Left cardiac atrium (tissue), 4 donors: ENCODE measurements at places on chromosomes 11 and 22.
A peak's percentile ranks its signal among the peaks of the same experiment; 100 is the strongest.

GRCh38 chr22:21446128-21446826 is 20.9 kb upstream of the TMEM191C start:
- peak; percentile 17 for DNase-seq

DNA sequence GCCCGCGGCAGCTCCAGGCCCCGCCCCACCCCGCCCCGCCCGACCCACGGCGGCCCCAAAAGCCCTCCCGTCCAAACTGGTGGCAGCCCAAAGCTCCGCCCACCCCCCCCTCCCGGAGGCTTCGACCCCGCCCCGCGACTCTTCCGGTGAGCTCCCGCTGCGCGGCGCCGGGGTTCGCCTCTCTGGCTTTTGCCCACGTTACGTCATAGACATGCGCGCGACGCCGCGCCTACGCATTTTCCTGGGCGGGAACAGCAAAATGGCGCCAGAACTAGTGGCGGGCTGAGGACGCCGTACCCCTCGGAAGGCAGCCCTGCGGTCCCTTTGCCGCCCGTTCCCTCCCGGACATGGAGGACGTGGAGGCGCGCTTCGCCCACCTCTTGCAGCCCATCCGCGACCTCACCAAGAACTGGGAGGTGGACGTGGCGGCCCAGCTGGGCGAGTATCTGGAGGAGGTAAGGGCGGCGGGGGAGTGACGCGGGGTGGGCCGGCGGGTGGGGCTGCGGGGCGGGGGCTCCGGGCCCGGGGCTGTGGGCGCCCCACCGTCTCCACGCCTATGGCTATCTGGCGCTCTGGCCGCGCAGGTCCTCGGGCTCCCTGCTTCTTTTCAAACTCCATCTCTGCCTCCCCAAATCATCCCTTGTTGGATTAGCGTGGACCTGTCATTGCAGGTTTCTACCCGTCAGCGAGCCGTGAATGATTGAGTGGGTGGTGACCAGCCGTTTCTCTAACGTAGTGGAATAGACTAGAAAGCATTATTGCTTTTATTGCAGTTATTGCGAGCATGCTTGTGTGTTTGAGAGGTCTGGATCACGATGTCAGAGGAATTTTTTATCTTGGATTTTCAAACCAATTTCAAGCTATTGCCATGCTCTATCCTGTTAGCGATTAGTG is at the start of gene NCAPH2:
Gene NCAPH2 (plus strand): TSS at position 234 of the 894 bp plus-strand sequence. CDS start 114 bp downstream, at position 348.
- peak; percentile 96 for DNase-seq

GRCh38 chr11:108734956-108735559 is 70.2 kb downstream of the DDX10 start:
- DNase-seq = no peak

- DNase-seq = no peak
These were observed 76.3 kb downstream of the FAM168A start for GRCh38 chr11:73521621-73522020.

- DNase-seq = no peak
These were observed 100.8 kb downstream of the TRIM29 start for GRCh38 chr11:120037111-120037510.

GRCh38 chr22:25698461-25698860 is 43.5 kb upstream of the MYO18B start:
- no peak for DNase-seq

- no peak for DNase-seq
These were observed 278 bp downstream of the ROM1 start for GRCh38 chr11:62613291-62613778.
